ENCODE measurements at places on chromosomes 1 and 21.

- no peak for DNase-seq
Measured at GRCh38 chr21:17900281-17900989, 81.3 kb upstream of the C21orf91 start.

DNA sequence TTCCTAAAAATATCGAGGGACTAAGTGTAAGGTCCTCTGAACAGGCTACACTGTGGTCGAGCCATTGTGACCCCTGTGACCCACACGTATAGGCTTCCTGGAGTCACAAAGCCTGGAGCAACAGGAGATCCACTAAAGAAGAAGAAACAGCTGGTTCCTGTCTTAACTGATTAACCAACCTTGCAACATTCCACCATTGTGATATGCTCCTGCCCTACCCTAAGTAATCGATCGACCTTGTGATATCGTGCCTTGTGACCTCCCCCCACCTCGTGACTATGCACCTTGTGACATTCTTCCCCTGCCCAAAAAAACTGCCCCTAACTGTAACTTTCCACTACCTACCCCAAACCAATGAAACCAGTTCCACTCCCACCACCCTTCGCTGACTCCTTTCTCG lies 304.6 kb upstream of the FAM78B start:
- no peak for DNase-seq

DNA sequence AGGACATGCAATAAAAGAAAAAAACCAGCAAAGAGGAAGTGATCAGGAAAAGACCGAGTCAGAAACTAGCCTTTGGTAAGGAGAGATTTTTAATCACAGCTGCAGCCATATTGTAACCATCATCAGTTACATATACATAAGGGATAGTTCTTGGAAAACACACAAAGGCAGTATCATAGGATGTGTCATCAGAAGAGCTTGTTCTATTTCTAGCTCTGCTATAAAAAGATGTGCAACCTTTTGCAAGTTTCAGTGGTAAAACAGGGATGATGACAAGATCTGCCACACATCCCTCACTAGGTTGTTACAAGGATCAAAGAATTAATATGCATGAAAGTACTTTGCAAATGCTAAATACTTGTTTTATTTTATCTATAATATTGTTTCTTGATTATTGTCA lies 342.0 kb downstream of the VAV3 start:
- peak; percentile 40 for DNase-seq

DNA sequence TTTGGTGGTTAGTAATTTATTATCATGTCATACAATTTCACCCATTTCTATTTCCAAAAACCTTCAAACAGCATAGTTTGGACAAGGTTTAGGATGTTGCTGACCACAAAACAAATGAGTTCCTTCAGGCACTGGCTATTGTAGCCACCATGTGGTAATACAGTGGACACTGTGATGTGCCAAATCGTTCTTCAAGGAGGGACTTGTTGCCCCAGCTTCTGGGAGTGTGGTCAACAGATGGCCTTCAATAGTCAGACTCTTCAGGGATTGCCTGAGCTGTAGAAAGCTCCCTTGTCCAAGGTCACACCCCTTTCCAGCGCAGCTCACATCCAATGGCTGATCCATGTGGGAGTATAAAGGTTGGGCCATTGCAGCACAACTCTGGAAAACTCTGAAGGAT lies 2.6 kb downstream of the PDE4B start:
- no peak for DNase-seq

DNA sequence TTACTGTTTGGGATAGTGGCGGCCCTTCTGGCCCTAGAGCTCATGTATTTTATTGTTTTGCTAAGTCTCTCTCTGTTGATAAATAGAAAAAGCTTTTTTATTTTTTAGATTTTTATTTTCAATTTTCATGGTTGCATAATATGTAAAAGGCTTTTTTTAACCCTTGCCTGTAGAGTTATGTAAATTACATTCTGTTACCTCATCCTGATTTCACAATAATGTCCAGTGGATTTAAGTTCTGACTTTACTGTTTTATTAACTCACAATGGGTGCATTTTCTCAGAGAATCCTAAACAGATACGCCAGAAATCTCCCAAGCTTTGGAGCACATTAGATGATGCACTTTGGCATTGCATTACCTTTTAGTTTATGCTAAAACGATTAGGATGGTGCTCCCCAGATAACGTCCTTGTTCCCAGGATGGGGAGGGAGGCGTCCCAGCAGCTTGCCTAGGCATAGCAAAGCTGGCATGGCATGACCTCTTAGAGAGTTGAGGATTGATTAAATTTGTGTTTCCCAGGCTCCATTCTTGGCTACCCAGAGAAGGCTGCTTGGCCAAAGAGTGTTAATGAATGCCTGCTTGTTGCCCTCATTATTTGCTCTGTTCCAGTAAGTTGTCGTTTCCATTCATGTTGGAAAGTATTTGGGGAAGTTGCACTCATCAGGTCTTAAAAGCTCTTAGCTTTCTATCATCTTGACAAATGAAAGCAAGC lies 17.1 kb downstream of the UTP25 start:
- DNase-seq = no peak

DNA sequence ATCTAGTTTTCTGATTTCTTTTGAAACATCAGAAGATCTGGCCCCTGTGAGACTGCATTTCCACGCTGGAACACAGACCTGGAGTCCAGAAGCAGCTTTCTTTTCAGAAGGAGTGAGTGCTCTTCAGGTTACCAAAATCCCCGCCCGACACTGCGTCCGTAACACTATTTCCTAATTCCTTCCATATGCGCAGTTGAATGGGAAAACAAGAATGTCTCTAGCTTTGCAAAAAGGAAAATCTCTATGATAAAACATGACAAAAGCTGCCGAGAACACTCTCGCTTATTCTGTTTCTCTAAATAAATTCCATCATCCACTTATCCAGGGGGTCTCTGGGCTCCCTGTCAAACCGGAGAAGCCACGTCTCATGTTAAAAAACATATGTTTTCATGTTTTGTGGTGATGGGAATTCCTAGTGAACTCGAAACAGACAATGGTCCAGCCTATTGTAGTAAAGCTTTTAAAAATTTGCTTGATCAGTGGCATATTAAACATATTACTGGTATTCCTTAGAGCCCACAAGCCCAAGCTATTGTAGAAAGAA lies 67.7 kb downstream of the PLD5 start:
- DNase-seq = no peak

DNA sequence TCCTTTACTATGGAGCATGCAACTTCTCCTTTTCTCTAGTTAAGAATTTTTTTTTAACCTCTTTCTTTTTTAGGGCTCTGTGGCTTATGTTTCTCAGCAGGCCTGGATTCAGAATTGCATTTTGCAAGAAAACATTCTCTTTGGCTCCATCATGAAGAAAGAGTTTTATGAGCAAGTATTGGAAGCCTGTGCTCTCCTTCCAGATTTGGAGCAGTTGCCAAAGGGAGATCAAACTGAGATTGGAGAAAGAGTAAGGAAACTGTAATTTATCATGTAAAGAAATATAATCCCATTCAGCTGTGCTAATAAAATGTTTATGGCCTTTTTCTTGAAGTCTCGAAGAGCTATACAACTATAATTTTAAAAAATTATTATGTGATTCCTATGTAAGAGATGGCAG lies 70.1 kb downstream of the HSPA13 start:
- no peak for DNase-seq

DNA sequence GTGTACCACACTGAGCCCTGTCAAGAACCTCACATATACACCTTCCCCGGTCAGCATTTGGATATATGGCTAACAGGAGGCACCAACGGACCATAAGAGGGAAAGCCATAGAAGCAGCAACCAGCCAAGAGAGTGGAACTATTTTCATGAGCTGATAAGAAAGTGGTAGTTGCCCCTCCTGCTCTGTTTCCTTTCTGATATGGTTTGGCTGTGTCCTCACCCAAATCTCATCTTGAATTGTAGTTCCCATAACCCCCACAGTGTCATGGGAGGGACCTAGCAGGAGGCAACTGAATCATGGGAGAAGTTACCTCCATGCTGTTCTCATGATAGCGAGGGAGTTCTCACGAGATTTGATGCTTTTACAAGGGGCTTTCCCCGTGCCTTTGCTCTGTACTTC lies 366.1 kb upstream of the DAB1 start:
- no peak for DNase-seq

- no peak for DNase-seq
Measured at GRCh38 chr21:40976198-40977109, 129.5 kb upstream of the DSCAM start.

DNA sequence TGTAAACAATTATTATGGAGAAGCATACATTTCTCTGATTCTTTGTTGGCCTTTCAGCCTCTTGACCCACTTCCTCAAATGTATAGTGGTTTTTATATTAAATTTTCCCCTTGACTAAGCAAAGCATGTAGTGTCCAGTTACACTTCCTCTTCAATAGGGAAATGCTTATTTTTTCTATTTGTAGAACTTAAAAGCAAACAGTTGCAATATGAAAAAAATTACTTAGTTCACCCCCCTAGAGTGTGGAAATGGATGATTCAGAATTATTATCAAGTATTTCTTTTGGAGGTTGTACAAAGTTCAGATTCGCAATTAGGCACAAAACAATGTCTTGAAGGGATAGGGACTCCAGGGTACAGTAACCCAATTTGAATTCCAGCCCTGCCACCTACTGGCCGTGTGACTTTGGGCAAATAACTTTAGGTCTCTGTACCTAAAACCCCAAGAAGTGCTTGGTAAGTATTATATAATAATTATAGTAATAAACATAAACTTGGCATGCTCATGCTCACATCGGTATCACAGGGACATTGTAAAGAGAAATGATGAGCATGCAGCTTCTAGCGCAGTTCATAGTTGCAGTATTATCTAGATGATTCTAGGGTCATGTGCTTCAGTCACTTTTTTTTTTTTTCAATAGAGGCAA lies 28.6 kb upstream of the IFNGR2 start:
- no peak for DNase-seq

- no peak for DNase-seq
Measured at GRCh38 chr21:42174173-42174572, 44.8 kb upstream of the ABCG1 start.

- no peak for DNase-seq
Measured at GRCh38 chr21:32216293-32216692, 62.6 kb downstream of the MIS18A start.

DNA sequence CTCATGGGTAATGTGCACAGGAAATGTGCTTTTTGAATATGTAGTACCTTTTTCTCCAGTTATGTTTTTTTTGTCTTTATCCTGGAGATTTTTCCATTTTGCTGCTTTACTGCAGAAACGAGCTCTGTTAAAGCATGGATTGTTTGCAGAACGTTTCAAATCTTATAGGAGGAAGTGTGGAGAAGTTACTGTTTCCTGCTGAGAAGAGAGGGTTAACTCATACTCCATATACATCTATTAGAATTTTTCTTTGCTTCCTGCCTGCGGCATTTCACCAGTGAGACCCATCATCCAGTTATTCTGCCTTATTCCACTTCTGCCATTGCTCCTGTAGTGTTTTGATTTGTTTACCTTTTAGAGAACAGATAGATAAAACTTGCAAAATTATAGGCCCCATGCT lies 2.0 kb downstream of the RPRD2 start:
- no peak for DNase-seq

DNA sequence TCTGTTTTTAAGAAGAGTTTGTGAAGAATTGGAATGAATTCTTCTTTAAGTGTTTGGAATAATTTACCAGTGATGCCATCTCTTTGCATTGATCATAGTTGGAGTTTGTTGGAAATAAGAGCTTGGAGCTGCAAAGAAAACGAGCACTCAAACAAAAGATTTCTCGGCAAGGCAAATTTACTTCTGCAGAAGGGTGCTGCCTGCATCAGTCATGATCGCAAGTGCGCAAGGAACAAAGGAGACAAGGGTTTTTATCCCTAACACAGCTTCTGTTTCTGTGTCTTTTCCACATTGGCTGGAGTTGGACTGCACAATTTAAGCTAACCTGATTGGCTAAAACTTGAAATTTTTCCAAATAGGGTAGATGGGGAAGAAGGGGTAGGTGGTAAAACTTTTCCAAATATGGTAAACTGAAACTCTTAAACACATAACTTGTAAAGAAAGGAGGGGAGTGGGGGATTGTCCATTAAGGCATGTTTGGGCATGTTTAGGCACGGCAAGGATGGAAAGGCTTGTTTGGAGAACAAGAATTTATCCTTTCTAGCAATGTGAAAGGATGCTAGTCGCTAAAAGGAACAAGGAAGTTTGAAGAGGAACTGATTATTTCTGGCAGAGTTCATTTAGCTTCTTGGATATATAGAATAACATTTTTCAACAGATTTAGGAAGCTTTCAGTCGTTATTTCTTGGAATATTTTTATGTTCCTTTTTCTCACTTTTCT lies 3.5 kb upstream of the AADACL4 start:
- DNase-seq = no peak

DNA sequence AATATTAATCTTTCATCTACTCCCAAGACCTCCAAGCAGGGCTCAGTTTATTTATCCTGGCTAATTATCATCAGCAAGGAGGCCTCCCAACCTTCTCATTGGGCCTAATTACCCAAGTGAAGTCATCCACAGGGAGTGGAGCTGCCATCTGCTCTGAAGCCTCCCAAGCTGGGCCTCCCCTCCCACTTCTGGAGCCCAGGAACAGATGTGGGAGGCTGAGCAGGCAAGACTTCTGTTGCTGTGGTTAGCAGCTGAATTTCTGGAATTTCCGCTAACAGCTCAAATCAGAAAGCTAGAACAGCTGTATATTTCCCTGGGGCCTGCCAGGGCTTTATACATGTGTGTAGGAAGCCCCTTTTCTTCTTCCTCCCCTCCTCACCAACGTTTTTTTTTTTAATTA lies 127.5 kb downstream of the UCK2 start:
- DNase-seq = peak; percentile 58

- no peak for DNase-seq
Measured at GRCh38 chr1:22089134-22089571, 36.6 kb downstream of the CDC42 start.

- no peak for DNase-seq
Measured at GRCh38 chr1:63859480-63860275, 85.9 kb downstream of the ROR1 start.

DNA sequence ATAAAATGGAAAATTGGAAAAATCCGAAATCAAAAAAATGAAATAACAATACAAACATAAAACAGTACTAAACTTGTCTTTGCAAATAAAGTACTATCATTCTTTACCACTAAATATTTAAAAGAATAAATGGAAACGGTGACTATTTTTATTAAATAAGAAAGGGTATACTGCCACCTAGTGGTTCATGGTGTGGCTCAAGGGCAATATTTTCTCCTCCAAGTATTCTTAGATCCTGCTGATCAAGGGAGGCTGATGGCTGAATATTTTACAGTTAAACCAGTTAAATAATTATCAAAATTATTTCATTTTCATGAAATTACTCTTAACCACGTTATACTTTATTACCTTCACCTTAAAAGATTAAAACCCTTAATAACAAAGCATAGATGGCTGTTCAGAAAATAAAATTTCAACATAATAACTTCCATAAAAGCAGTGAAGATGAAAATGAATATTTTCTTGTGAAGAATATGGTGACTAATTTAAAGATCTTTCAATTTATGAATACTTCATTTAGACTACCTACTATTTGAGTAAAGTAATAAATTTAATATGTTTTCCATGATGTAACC lies 1793.9 kb downstream of the NCAM2 start:
- DNase-seq = peak; percentile 1

- DNase-seq = no peak
Measured at GRCh38 chr1:89023026-89023425, 360 bp upstream of the GBP3 start.

Data from skeletal muscle cell (primary cell).